SK-MEL-5 (cell line): ENCODE measurements at places on chromosomes 1 and 21. TPM values are rescaled to one million over a fixed set of nuclear protein-coding genes. Genes with fewer than 3 reads are reported as not detected.

GRCh38 chr21:15005391-15005790, 59.4 kb downstream of the NRIP1 start:
- DNase-seq, result no peak

GRCh38 chr1:36673202-36673601, 190.5 kb upstream of the CSF3R start:
- DNase-seq, result no peak

- DNase-seq, result no peak
Observed at GRCh38 chr1:101854271-101854670, 142.5 kb downstream of the OLFM3 start.

- DNase-seq, result peak; percentile 25
Observed at GRCh38 chr1:113930499-113931161, 1.5 kb downstream of the HIPK1 start.

DNA sequence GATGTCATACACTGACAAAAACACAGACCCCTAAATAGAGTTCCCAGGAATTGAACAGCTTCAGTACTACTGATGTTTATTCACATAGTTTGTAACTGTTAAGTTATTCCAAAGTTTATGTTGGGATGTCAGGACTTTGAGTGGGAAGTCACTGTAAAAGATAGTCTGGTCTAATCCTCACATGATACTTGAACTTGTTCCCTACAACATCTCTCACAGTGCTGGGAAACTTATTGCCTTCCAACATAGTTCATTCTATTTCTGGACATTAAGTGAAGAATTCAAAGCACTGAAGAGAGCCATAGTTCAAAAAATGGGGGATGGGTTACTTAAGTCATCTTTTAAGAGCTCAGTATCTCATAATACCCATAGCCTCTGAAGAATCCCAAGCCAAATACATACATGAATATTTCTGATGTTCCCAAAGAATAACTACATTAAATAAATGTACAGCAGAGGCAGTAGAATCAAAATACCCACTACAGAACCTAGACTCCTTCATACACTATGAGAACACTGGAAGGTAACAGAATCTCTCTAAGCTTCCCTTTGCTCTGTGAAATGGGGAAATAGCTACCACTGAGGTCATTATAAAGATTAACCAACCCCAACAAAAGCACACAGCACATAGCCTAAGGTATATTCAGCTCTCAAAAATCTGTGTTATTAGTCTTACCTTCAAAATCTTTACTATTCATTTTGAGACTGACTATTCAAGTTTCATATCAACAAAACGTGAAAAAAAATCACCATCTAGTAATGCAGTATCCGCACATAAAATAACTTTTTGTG, 81.4 kb downstream of the ESRRG start:
- DNase-seq, result no peak

NADK gene
- total RNA-seq, result 32.8 and 33.4 TPM in 2 replicates
